ENCODE measurements at places on chromosomes 4 and X.

GRCh38 chrX:65821721-65822496, 154.5 kb downstream of the MSN start:
- DNase-seq = no peak

GRCh38 chr4:71231129-71232055, 107.4 kb upstream of the SLC4A4 start:
- DNase-seq = no peak

GRCh38 chr4:150960818-150961217, 54.3 kb downstream of the LRBA start:
- no peak for DNase-seq

DNA sequence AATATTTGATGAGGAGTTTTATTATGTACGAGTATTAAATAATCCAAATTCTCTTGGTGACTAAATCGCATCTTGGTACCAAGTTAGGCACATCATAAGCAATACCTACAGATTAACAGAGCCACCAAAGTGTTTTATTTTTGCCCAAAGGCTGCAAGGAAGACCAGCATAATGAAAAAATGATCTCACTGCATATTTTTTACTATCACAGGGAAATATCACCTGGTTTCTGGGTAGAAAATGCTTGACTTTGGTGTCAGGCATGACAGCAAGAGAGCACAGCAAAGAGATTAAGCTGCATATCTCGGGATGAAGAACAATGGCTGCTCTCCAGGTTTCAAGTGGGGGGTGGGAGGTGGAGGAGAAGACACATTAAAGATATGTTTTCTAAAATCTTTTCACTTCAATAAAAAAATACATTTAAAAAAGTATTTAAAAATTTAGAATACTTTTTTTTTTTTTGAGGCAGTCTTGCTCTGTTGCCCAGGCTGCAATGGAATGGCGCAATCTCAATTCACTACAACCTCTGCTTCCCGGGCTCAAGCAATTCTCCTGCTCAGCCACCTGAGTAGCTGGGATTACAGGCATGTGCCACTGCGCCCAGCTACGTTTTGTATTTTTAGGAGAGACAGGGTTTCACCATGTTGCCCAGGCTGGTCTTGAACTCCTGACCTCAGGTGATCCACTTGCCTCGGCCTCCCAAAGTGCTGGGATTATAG, 86.1 kb downstream of the FRYL start:
- no peak for DNase-seq

GRCh38 chrX:132044953-132045352, 21.9 kb downstream of the STK26 start:
- no peak for DNase-seq

DNA sequence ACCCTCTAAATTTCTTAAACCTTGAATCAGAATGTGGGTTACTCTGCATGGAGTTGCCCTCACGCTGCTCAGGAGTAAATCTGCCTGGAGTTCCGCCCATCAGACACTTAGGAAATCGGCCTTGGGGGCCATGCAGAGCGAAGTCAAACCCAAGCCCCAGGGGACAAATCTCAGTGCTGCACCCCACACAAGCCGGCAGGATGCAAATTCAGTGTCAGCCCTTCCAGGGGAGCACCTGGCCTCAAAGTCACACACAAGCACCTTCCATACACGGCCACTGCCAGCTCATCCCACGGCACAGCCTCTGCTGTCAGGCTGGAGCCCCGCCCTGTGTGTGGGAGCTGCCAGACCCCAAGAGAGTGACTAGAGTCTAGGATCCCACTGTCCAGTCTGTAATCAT, 27.4 kb downstream of the RNF212 start:
- DNase-seq = no peak

DNA sequence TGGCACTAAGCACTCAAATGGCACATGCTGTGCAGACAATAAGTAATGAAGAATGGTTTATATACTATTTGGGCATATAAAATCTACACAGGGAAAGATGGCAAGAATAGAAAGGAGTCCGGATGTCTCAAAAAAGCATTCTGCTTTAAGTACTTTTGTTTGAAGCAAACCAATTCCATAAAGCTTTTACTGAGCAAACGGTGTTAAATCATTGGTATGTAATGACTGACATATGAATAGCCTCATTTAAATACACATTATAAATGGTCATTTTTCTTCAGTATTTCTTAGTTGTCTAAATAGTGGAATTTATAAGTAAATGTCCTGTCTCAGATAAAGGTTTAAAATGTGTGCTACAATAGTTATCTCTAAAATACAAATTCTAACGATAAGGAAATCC, 6.0 kb downstream of the FBXO8 start:
- DNase-seq = no peak

GRCh38 chrX:24838629-24839028, 144.9 kb downstream of the POLA1 start:
- no peak for DNase-seq

DNA sequence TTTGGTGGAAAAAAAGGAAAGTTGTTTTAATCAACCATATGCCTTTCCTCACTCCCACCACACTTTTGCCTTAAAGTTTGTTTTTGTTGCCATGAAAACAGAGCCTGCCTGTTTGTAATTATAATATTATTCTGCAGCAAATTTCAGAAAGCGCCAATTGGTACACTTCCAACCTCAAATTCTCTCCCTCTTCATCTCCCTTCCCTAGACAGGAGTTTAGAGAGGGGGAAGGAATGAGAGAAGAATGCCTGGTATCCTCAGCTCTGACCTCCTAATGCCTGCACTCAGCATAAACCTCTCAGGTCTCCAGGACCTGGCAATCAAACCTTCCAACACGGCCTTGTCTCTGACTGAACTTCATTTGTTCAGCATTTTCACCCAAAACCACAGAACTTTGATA, 138.4 kb upstream of the HCCS start:
- DNase-seq = no peak

DNA sequence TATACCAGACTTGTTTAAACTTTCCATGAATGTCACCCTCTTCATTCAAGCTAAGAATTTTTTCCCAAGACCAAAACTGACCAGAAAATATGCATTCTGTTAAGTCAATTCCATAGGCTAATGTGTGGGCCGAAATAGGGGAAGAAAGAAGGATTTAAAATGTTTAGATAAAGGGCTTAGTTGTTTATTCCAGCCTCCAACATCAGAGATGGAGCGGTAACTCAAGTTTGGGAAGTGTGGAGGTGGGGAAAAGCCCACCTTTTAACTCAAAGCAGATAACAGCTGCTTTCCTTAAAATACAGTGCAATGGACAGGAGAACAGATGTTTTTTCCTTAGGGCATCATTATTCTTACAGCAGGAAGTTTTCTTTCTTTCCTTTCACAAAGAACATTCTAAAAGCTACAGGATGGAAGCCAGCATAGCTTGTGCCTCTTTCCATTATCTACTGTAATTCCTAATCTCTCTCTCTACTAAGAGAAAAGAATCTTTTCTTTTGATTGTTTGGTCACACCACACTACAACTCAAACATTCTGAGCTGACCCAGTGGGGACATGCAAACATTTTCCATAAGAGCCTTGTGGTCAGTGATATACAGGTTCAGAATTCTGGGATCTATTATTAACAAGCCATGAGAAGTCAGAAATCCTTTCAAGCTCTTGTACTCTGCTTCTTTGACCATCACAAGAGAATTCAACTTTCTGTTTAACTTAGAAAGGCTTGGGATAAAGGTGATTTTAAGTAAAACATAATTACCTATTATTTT, 101.6 kb downstream of the PDE5A start:
- DNase-seq = no peak

GRCh38 chr4:53432528-53433424, 55.3 kb downstream of the FIP1L1 start:
- DNase-seq = no peak

GRCh38 chr4:22510750-22511149, 5.1 kb downstream of the ADGRA3 start:
- no peak for DNase-seq

DNA sequence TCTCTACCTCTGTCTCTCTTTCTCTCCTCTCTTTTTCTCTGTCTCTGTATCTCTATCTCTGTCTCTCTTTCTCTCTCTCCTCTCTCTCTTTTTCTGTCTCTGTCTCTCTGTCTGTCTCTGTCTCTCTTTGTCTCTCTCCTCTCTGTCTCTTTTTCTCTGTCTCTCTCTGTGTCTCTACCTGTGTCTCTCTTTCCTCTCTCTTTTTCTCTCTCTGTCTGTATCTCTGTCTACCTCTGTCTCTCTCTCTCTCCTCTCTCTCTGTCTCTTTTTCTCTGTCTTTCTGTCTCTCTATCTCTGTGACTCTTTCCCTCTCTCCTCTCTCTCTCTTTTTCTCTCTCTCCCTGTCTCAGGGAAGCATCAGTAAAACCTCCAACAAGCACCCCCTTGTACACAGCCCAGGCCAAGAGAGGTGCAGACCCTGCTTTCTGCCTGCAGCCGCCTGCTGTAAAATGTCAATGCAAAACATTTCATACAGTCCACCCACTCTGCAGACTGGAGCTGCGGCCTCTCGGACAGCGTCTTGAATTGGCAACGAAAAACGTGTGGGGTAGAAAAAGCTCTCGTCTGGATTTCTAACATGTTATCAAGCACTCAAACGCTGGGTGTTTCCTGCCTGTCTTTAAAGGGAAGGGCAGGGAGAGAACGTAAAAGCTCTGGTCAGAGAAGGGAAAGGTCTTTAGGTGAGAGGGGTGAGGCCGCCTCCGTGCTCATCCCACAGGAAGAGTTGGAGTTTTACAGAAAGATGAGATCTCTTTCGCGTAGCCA, 3.7 kb upstream of the SHOX start:
- no peak for DNase-seq

DNA sequence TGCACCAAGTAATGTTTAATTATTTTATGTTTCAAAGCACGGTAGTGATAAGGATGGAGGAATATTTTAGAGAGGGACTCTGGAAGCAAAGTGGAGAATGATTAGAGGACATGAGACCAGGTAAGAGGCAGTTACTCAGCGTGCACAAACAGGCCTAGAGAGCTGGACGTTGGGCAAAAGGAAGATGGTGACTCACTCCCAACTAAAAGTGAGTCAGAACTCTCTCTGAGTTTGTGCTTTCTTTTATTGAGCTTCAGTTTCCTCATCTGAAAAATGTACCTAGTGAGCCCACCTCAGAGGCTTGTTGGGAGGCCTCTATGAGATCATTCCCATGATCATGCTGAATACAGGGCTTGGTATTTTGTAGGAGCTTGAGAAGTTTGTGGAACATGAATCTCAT, 1.6 kb upstream of the ZC4H2 start:
- no peak for DNase-seq

Data from mesothelial cell of epicardium (in vitro differentiated cells).